ENCODE measurements at places on chromosomes 3 and 15.

DNA sequence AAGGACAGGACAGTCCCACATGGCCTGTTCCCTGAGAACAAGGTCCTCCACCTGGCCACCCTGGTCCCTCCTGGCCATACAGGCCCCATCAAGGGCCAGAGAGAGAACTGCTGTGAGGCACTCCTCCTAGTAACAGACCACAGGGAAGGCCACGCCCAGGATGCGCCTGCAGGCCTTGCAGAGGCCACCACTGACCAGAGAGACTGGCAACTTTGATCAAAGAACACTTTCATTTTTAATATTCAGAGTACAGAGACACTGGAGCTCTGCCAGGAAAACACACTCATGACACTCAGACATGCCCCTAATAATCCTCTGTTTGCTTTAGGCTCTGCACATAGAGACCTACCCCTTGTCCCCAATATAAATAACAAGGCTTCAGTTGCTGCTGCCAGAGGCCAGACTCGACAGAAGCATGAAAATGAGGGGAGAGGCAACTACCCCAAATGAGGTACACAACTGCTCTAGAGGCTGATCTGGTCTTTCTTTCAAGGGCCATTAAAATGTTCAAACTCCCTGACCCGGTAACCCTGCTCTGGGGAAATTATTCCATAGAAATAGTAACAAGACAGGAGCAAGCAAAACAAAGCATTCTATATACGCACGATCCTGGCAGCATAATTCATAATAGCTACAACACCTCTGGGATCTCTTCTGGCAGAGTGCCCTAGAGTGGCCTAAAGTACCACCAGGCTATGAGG, 44.8 kb downstream of the CCDC12 start:
- DNase-seq = no peak

DNA sequence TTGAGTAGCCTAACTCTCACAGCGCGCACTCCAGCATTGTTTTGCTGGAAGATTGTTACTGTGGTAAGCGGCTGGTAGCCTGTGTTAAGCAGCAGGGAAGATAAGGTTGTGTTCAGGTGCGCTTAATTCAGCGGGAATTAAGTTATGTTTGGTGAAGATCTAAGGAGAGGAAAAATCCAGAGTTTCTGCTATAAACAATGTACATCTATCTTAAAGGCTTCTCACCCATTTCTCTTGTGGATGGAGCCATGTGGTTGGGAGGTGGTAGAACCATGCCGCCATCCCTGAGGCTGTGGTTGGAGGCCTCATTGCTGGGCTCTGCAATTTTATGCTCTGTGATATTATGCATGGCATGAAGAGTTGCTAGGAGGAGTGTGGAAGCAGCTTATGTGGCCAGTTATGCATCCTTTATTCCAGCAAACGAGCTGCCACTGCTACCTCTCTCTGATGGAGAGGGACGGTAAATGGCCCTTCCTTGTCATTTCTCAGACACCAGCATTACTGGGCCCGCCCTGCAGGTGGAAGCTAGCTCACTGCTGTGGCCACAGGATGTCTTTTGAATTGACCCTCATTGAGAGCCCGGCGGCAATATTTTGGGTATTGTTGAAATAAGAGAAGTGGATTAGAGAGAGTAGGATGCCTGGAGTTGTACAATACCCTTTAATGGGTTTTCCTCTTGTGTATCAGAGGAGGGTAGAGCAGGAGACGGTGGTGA, 1.3 kb downstream of the MINAR1 start:
- no peak for DNase-seq

DNA sequence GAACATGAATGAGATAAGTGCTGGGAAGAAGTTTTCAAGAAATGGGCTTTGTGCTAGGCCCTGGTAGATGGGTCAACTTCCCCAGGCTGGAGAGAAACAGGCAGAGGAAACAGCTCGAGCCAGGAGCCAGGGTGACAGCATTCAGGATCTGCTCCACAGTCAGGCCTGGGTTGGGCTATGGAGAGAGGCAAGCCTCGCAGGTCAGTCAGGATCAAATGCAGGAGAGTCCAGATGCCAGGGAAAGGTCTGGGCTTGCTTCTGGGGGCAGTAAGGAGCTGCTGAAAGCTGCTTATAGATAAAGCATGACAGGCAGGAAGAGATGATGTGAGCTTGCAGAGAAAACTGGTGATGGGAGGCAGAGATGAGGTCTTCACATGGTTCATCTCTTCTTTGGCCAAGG, 11.0 kb upstream of the USP3 start:
- no peak for DNase-seq

GRCh38 chr15:60937278-60937677, 291.8 kb downstream of the RORA start:
- no peak for DNase-seq

DNA sequence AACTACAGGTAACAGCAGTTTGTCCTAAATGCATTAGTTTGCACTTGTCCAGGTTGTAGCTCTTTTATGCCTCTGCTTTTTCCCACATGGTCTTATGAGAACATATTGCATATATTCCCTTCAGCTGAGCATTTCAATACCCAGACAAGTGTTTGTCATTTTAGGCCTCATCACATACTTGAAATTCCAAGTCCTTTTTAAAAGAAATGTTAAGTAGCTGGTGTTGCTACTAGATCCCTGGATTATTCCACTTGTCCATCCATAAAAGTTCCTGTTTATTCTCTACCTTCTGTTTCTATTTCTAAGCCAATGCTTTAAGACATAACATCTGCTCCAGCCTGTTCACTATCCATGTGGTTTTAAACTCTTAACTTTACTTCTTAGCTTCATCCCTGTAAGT, 128.4 kb downstream of the NECTIN3 start:
- no peak for DNase-seq

DNA sequence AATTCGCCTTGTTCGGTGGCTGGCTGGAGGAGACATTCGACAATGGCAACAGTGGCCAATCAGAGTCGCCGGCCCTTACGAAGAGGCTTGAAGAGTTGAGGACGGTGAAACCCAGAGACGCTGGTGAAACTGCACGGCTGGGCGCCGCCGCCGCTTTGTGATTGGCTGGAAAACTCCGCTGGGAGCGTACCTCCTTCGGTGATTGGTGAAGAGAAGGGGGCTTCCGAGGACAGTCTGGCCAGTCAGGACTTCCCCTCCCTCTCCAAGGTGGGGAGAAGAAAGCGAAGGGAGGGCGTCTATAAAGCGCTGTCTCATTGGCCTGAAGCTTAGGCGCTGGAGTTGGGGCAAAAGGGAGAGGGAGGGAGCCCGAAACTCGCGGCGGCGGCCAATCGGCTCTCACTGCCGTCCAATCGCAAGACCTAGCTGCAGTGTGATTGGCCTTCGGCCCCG, 554 bp upstream of the GSK3B start:
- DNase-seq = peak; percentile 100

GRCh38 chr3:61674596-61674995, 113.2 kb downstream of the PTPRG start:
- no peak for DNase-seq

- no peak for DNase-seq
These were observed 853.8 kb downstream of the IGSF11 start for GRCh38 chr3:118180853-118181252.

GRCh38 chr15:74215958-74216357, 13.4 kb upstream of the STRA6 start:
- DNase-seq = no peak

DNA sequence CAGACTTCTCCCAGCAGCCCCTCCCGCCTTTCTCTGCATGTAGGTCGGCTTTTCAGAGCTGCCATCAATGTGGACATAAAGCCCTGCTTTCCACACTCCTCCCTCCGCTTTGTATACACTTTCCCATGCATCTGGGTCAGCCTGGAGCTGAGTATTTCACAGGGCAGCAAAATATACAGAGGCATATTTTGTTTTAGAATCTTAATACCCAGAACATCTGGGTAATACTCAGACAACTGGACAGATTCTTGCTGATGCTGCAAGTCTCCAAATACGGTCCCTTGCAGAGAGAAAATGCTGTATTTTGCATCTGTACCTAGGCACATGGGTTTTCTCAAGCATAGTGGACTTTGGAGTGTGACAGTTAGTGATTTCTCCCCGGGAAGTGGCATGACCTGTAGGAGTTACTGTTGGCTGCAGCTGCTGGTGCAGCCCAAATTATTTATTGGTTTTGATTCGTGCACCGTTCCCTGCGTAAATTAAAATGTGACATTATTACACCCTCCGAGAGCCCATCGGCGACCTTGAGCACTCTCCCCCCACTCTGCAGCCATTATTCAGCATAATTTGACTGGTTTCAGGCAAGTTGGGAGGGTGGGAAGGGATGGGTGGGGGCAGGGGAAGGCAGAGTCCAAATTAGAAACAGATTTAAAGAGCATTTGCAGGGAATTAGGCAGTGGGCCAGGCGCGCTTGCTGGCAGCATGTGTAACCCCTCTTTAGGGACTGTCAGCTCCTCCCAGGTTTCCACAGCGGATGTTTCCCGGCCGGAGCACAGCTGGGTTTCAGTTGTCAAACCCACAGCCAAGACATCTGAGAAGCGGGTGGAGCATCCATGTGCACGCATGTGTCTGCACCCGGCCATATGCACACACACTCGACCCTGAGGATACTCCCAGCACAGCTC, 100.8 kb downstream of the CPN2 start:
- peak; percentile 49 for DNase-seq

- DNase-seq = no peak
These were observed 35.9 kb upstream of the DUSP7 start for GRCh38 chr3:52092271-52092660.

GRCh38 chr3:23489300-23490158, 286.4 kb downstream of the UBE2E2 start:
- no peak for DNase-seq

GRCh38 chr3:197226179-197226578, 72.2 kb downstream of the DLG1 start:
- DNase-seq = no peak

GRCh38 chr15:91816942-91817341, 36.6 kb upstream of the SLCO3A1 start:
- no peak for DNase-seq

DNA sequence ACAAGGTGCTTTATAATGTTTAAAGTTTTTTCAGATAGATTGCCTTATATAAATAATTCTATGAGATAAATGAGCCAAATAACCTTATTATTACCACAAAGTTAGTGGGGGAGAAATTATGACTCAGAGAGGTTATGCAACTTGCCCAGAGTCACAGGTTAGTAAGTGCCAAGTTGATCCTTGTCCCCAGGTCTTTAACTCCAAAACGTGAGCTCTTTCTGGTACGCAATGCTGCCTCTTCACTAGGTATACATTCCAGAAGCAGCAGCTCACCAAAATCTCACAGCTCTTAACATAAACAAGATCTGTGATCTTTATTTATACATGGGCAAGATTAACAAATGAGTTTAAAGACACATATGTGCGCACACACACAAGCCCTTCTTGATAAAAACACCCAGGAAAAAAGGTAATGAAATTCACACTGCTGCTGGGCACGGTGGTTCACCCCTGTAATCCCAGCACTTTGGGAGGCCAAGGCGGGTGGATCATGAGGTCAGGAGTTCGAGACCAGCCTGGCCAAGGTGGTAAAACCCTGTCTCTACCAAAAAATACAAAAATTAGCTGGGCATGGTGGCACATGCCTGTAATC, 59.8 kb upstream of the NR2F2 start:
- peak; percentile 10 for DNase-seq

DNA sequence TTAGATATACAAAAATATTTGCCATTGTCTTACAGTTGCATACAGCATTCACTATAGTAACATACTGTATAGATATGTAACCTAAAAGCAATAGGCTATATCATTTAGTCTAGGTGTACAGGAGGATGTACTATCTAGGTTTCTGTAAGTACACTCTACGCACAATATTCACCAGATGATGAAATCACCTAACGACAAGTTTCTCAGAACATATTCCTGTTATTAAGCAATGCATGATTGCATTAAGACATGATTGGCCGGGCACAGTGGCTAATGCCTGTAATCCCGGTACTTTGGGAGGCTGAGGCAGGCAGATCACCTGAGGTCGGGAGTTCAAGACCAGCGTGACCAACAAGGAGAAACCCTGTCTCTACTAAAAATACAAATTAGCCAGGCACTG, 14.5 kb upstream of the PRKCI start:
- DNase-seq = no peak

- peak; percentile 42 for DNase-seq
These were observed 151.0 kb upstream of the THBS1 start for GRCh38 chr15:39429898-39430357.

GRCh38 chr3:15647611-15648167, 46.1 kb downstream of the BTD start:
- DNase-seq = peak; percentile 89

DNA sequence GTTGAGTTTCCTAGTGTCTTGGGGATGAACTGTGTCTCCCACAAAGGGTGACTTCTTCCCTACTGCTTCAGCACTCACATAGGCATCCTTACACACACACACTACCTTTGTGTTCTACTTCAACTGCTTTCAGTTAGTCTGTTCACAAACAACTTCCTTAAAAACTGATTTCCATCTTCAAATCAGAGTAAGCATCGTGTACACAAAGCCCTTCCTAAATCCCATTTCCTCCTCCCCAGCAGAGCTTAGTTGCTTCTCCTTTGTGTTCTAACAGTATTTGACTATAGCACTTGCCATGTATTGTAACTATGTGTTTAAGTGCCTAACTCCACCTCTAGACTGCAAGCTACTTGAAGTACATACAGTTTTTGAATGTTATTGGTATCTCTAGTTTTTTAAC, 71.7 kb downstream of the TNIK start:
- no peak for DNase-seq

DNA sequence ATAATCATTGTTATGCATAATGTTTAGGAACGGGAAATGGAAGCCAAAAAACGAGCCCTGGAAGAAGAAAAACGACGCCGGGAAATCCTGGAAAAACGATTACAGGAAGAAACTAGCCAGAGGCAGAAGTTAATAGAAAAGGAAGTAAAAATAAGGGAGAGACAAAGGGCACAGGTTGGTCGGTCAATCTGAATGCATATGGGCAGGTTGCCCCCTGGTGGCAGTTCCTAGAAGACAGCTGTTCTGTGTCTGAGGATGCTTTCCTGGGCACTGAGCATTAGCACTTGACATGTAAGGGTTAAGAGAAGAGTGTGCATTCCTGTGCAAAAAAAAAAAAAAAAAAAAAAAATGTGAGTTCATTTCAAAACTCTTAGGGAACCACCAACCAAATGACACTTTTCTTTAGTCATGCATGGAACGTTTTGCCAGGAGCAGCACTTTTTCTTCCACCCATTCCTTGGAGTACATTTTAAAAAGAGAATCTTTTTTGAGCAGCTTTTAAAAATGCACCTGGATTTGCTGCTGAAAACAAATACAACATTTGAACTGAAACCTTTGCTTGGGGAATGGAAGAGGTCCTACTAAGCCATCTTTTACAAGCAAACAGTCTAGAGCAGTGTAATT, 11.1 kb upstream of the ABHD10 start:
- DNase-seq = peak; percentile 62

DNA sequence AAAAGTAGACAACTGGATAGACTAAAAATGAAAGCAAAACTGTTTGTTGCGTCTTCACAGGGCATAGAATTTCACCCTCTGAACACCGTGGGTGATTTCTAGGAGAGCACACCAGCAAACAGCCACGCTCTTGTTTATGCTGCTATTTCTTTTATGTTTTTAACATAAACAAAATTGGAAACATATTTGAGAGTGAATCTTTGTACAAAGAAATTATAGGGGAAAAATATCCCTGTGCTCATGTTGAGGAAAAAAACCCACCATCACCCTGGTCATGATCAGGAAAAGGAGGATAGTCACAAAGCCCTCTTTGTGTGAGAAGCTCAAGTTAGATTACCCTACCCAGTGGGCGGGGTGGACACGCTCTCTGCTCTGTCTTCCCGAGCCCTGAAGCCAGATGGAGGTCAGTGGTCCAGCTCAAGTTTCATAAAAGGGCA, 313.3 kb downstream of the SATB1 start:
- no peak for DNase-seq
